AG09319 (cell line): ENCODE measurements at places on chromosomes 3 and 15.

DNA sequence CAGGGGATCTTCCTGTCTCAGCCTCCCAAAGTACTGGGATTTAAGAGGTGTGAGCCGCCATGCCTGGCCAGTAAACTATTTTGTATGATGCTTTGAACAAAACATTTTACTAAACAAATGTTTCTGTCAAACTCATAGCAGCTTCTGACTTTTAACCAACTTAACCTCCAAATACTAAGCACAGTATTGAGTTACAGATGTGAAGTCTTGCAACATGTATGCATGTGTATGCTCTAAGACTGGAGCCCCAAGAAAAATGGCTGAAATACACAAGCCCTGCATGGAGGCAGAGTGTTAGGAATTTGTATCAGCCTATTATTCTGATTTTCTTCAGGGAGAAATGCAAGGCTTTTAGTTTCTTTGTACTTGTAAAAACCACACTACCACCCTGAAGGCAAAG is 137.1 kb downstream of the CBLB start:
- DNase-seq: no peak

DNA sequence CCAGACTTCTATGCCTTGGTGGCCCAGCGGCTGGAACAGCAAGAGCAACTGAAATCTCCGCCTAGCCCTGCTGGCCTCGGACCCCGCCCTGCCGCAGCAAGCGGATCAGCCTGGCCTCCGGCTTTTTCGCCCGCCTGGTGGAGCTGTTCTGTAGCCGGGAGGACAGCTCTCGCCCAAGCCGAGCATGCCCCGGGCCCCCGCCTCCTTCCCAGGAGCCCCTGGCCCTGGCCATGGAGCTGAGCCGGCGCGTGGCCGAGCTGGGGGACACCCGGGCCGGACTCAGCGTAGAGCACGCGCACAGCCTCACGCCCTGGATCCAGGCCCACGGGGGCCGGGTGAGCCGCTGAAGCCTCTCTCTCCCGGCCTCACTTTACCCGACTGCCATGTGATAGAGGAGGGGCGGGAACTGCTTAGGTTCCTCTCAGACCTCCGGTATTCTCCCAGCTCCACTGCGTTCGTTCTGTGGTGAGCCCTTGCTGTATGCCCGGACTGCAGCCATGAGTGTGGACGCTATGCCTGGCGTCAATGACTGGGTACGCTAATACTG is 24.1 kb upstream of the MRPL3 start:
- peak; percentile 4 for DNase-seq

- DNase-seq: no peak
Measured at GRCh38 chr3:179168918-179169317, 20.8 kb downstream of the PIK3CA start.

GRCh38 chr15:32096916-32097617 is 66.8 kb downstream of the CHRNA7 start:
- DNase-seq: no peak

- no peak for DNase-seq
Measured at GRCh38 chr3:154464440-154465190, 34.6 kb upstream of the GPR149 start.

DNA sequence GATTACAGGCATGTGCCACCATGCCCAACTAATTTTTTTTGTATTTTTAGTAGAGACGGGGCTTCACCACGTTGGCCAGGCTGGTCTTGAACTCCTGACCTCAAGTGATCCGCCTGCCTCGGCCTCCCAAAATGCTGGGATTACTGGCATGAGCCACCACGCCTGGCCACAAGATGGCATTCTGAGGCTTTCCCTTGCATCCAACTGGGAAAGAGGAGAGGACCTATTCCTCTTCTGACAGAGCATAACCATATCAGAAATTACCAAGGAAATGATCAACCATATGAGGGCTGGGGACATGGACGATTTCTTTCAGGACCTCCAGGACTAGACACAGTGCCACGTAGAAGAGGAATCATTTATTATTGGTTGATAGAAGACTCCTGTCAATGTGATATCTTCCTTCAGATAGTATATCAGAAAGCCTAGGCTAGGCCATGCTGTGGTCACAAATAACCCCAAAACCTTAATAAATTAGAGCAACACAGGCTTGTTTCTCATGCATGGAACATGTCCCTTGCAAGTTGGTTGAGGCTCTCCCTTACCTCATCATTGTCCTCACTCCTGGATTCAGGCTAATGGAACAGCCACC is 372.3 kb upstream of the IL12A start:
- DNase-seq: no peak

- no peak for DNase-seq
Measured at GRCh38 chr3:107221856-107222255, 155.4 kb upstream of the CCDC54 start.

- no peak for DNase-seq
Measured at GRCh38 chr3:127975153-127976029, 60.4 kb downstream of the KBTBD12 start.

GRCh38 chr3:36097209-36097608 is 283.1 kb upstream of the STAC start:
- DNase-seq: no peak

DNA sequence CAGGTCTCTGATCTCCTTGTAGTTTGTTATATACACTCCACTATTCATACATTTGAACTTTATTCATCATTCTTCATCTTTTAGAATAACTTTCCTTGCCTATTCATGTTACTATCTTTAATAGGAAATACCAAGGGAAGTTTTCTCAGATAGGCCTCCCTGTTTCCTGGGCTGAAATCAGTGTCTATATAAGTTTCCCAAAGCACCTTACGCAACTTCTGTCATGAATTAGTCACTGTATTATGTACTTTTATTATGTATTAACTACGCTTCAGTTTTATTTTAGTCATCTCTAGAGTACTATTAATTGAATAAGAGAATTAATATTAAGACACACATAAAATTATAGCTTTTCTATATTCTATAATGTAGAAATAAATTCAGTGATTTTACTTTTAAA is 1481.5 kb downstream of the OTOL1 start:
- no peak for DNase-seq

DNA sequence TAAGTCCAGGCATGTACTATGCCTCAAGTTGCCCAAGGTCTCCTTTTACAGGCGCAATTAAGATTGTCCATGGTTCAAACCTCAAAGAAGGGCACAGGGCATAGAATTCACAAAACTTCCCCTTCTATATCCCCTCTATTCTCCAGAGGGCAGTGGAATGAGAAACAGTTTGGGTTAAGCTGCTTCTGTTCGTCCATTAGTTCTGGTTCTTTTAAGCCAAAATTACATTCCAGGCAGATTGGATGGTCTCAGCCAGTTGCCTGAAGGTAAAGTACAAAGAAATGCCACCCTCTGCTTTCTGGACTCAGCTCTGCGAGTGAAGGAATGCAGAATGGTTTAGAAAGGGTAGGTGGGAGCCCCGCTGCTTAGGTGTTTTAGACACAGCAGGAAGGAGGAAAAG is 200.7 kb downstream of the GREM1 start:
- DNase-seq: no peak

GRCh38 chr3:18127859-18128681 is 297.1 kb downstream of the SATB1 start:
- DNase-seq: no peak

- no peak for DNase-seq
Measured at GRCh38 chr3:52024765-52025452, 29.2 kb upstream of the RPL29 start.

DNA sequence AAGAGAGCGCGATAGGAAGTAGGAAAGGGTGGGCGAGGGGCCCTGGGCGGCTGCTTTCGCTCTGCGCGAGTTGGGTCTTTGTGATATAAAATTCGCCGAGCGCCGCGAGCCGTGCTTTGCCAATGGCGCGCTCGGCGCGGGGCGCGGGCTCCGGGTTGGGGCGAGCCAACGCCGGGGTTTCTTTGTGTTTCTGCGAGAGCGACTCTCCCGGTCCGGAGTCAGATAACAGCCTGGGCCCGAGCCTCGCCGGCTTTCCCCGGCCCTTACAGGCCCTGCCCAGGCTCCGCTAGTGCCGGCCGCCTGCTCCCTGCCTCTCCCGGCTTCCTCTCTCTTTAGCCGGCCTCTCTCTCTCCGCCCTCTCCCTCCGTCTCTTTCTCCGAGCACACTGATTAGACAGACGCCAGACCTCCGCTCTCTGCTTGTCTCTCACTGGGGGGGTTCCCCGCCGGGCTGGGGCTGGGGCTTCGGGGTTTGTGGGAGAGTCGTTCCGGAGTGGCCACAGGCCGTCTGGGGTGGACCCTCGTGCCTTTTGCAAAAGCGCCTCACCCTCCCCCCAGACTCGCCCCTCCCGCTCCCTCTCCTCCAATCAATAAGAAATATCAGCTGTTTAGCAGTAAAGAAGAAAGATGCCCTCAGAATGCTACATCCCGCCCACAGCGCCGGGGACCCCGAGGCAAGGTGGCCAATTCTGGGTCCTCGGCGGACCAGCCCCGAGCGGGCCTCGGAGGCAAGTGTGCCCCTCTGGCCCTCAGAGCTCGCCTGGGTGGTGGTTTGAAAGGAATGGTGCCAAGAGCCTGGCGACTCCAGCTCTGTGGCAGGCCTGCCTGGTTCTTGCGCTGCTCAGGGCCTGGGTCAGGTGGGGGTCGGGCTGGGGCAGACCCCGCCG is 2.9 kb downstream of the NR2F2 start:
- DNase-seq: no peak

- DNase-seq: no peak
Measured at GRCh38 chr15:100715571-100716455, 113.4 kb downstream of the ASB7 start.

GRCh38 chr3:94252316-94252715 is 189.5 kb downstream of the NSUN3 start:
- DNase-seq: no peak

DNA sequence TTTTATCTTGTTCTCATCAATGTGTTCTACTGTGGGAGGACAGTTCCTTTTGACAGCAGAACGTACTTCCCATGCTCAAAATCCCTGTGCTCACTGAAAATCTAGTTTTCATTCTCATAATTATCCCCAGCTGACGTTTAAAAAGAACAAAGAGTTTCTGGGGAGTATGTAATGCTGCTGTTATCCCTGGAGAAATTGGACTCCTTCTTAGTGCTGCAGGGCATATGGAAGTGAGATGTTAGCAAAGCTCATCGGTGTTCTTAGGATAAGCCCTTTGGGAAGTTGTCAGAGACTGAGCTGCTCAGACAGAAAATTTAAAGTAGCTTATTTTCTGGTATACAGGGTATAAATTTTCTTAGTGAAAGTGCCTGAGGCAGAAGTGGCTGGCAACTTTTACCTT is 66.5 kb downstream of the CDAN1 start:
- peak; percentile 14 for DNase-seq

GRCh38 chr15:34248190-34248589 is 23.4 kb downstream of the EMC4 start:
- no peak for DNase-seq

DNA sequence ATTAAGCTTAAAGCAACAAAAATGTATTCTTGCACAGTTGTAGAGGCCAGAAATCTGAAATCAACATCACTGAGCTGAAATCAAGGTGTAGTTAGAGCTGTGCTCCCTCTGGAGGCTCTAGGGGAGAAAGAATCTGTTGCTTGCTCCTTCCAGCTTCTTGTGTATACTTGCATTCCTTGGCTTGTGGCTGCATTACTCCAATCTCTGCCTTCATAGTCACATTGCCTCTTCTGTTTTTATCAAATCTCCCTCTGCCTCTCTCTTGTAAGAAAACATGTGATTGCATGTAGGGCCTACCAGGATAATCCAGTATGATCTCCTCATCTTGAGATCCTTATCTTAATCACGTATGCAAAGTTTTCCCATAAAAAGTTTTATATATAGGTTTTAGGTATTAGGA is 487.9 kb upstream of the SGO1 start:
- DNase-seq: no peak

- DNase-seq: no peak
Measured at GRCh38 chr15:77191230-77191834, 120.4 kb upstream of the TSPAN3 start.

DNA sequence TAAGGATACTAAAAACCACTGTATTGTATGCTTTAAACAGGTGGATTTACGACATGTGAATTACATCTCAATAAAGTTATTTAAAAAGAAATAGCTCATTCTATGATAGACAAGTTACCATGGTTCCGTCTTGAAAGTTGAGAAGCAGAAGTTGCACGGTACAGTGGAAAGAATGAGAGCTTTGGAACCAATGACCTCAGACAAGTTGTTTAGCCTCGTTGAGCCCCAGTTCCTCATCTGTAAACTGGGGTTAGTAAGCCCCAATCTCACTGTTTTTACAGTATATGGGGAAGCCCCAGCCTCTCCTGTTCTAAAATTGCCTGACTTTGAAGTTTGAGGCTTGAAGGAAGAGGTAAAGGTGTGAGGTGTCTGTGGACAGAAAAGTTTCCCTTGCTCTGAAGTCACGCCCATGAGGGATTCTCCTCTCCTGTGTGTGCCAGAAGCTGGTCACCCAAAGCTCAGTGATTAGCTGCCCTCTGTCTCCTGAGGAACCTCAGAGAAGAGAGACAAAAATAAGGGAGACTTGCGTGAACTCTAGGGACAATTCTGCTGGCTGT is 10.0 kb downstream of the CRYGS start:
- no peak for DNase-seq

DNA sequence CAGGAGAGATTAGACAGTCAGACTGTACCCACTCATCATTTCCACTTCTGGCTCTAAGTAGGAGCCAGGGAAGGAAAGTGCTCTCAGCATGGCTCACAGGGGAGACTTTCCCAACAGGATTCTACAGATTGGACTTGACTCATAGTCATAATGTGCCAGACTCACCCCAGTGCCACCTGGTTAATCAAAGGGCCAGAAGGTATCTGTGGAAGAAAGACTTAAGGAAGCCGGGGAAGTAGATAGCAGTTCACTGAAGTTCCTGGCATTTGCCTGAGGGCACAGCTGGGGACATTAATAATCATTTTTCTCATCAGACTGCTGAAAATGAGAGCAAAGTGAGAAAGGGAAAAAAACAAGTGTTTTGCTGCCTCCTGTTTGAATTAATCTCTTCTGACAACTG is 717.5 kb downstream of the TUSC7 start:
- DNase-seq: no peak

GRCh38 chr3:125051715-125052581 is 3.8 kb downstream of the HEG1 start:
- DNase-seq: peak; percentile 29

DNA sequence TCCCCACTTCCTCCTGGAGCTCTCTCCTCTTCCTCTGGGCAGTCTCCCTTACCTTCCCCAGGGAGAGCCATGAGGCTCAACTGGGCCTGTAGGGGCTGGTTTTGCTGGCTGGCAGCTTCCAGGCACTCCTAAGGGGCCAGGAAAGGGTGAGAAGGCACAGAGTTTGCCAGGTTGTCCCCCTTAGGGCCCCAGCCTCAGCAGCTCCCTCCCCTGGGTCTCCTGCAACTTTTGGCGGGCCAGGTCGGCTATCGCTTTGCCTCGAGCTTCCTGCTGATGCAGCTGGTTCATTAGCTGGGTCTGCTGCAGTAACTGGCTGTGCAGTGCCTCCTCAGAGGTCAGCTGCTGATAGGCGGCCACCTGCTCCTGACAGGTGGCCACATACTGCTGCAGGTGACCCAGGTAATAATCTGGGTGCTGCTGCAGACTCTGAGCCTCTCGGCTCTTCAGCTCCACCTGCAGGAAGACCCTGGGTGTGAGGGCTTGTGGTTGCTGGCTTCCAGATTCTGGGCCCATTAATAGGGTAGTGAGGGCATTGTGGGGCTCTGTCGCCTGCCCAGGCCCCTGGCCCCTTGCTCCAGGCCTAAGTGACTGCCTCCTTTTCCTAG is 29.7 kb upstream of the OR4F6 start:
- no peak for DNase-seq

- DNase-seq: no peak
Measured at GRCh38 chr3:47411696-47412452, 31.1 kb downstream of the PTPN23 start.

- no peak for DNase-seq
Measured at GRCh38 chr3:9100513-9100894, 137.2 kb upstream of the RAD18 start.
